ENCODE measurements at places on chromosomes 6 and 20.

GRCh38 chr20:63513207-63513606, 7.4 kb upstream of the PPDPF start:
- DNase-seq = no peak

DNA sequence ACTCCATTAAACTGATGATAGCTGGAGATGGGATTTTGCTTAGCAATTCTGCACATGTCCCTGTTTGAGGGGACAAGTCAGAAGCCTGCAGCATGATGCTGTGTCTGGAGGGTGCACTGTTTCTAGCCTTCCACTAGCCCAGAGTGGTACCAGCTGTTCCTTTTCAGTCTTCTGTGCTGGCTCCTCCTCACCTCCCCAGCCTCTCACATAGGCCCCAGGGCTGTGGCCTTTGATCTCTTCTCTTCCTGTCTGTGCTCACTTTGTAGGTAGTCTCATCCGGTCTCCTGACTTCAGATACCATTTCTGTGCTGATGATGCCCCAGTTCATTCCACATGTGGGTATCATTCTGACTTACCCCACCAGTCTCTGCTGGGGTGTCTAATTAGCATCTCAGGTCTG, 126.3 kb downstream of the HIVEP1 start:
- no peak for DNase-seq

GRCh38 chr6:107173779-107174178, 58.5 kb upstream of the BEND3 start:
- DNase-seq = no peak

DNA sequence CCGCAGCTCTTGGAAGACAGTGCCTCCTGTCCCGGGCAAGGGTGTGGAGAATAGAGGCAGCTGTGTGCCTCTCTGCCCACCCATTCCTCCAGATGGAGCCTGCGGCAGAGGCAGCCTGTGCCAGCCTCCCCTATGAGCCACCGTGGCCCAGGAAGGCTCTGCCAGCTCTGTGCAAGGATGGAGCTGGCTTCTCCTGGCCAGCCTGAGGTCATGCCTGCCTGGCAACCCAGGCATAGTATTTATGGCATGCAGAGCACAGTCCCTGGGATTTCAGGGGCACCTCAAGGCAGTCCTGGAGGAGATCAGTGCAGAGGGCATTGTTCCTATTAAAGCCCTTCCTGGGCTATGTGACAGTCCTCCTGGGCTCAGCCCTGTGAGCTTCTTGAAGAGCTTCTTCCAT, 1.5 kb downstream of the EPB41L1 start:
- DNase-seq = no peak

GRCh38 chr6:125230674-125231073, 71.1 kb downstream of the HDDC2 start:
- DNase-seq = no peak

DNA sequence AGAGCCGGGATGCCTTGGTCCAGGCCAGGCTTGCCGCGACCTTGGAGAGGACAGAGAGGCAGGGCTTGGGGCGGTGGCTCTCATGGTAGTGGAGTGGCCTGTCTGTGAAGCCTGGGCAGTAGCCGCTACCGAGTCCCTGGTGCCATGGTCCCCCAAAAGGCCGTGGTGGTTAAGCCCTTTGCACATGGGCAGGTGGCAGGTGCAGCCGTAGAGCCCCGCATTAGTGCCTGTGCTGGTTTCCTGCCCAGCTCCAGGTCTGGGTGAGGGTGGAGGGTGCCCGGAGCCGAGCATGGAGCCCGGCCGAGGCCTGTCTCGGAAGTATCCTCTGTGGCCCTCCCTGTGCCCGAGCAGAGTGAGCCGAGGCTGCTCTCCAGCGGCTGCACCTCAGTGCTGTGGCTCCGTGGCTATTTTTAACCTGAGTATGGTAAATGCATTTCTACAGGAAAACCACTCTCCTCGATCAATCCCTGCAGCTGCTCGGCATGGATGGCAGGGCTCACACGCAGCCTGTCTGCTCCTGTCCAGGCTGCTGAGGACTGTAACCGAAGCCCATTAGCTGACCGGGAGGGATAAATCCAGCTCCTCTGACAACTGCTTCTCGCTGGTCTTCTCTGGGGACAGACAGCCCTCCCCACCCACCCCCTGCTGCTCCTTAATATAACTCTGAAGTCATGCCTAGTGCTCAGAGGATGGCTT, 36.3 kb upstream of the GATA5 start:
- DNase-seq = no peak

DNA sequence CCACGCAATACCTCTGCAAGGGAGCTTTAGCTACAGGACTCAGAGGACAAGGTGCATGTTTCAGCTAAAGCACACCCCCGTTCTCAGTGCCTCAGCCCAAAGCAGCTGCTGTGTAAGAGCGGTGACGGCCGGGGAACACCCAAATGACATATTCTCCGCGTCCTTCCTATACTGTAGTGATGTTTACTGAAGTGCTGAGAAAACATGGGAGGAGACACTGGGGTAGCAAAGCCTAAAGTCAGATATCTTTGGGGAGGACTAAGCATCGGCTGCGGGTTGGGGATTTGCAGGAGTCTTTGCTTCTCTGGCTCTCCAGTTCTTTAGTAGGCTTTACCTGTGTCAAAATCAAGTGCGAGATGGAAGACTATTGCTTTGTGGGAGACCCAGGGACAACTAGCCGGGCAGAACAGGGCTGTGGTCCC, 1.7 kb downstream of the SLC22A23 start:
- DNase-seq = no peak

GRCh38 chr6:151324488-151324825, 66.9 kb downstream of the ZBTB2 start:
- DNase-seq = no peak
